ENCODE measurements at places on chromosomes 5 and 9.

- DNase-seq, result no peak
Measured at GRCh38 chr5:167699432-167699831, 592.0 kb upstream of the WWC1 start.

DNA sequence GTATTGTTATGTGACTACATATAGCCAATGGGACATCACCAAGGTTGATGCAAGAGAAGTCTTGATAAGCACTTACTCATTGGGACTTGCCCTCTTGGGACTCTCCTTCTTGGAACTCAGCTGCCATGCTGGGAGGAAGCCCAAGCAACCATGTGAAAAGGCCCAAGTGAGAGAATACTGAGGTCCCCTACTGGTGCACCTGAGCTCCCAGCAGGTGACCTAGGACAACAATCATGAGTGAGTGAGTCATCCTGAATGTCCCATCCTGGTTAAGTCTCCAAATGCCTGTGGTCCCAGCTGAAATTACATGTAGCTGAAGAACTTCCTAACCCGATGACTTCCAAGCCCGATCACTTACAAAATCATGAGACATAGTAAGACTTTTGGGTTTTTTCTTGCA is 260.7 kb downstream of the ICE1 start:
- DNase-seq, result no peak

DNA sequence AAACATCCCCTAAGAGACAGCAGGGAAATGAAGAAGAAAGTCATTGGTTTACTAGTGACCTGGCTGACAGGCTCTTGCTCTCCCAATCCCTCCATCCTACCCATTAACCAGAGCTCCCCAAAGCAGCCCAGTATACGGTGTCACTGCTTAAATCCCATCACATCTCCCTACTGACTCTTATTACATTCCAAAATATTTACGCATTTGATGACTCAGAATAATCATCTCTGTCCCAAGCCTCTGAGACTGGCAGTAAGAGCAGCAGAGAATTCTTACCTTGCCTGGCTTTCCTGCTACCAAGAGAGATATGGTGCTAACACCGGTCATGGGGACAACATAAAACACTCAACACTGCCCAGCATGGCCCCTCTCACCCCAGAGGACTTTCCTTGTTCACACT is 20.2 kb upstream of the WHRN start:
- DNase-seq, result no peak

DNA sequence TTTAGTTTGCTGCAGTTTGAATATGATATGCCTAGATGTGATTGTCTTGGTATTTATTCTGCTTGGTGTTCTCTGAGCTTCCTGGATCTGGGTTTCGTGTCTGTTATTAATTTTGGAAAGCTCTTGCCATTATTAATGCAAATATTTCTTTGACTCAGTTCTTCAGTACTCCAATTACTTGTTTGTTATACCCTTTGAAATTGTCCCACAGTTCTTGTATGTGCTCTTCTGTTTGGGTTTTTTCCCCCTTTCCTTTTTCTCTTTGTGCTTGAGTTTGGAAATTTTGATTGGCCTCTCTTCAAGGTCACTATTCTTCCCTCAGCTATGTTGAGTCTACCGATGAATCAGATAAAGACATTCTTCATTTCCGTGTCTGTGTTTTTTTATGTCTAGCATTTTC is 96.6 kb upstream of the CKMT2 start:
- no peak for DNase-seq

- DNase-seq, result no peak
Measured at GRCh38 chr9:125964702-125965225, 217.6 kb downstream of the PBX3 start.

GRCh38 chr9:116471093-116471906 is 215.8 kb upstream of the TRIM32 start:
- DNase-seq, result peak; percentile 60

DNA sequence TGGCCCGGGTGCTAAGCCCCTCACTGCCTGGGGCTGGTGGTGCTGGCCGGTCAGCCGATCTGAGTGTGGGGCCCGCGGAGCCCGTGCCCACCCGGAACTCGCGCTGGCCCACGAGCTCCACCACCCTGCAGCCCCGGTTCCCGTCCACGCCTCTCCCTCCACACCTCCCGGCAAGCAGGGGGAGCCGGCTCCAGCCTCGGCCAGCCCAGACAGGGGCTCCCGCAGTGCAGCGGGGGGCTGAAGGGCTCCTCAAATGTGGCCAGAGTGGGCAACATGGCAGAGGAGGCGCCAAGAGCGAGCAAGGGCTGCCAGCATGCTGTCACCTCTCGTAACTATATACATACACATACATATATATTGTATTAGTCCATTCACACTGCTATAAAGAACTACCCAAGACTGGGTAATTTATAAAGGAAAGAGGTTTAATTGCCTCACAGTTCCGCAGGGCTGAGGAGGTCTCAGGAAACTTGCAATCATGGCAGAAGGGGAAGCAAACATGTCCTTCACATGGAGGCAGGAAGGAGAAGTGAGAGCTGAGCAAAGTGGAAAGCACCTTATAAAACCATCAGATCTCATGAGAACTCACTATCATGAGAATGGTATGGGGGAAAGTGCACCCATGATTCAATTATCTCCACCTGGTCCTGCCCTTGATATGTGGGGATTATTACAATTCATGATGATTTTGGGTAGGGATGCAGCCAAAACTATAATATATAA is 56.8 kb downstream of the LIX1 start:
- DNase-seq, result no peak

- DNase-seq, result no peak
Measured at GRCh38 chr5:58081435-58081834, 378.5 kb downstream of the PLK2 start.

GRCh38 chr9:135901826-135902225 is 5.5 kb downstream of the CAMSAP1 start:
- no peak for DNase-seq

DNA sequence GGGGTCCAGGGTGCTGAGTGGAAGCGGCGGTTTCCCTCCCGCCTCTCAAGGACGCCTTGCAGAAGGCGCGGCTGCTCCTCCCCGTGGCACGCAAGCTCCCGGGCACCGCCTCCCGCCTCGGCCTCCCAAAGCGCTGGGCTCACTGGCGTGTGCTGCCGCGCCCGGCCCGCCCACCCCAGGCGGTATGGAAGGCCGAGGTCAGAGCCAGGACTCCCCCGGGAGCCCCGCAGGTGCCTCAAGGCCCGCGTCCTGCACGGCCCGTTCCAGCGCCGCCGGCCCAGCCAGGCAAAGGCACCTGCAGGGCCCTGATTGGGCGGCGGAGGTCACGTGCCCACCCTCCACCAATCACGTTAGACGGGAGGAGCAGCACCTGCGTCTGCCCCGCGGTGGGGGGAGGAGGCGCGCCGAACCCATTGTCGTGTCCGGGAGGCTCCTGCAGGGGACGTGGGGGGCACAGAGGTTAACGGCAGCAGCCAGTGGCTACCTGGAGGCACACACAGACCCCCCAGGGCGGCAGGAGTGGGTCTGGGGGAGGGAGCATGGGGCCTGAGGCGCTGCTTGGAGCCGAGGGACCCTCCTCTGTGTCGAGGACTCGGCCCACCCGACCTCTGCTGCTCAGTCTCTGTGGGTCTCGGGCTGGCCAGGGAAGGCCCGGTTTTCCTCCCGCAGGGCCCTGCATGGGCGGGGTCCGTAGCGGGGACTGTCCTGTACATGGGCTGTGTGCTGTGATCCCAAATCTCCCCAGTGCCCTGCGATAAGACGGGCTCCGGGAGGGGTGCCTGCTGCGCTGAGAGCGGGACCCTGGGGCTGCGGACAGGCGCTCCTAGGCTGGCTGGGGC is 2.0 kb upstream of the LCN12 start:
- DNase-seq, result peak; percentile 99

Data from H1 (cell line).